ENCODE measurements at places on chromosomes 6 and 20. TPM values are rescaled to one million over a fixed set of nuclear protein-coding genes. Genes with fewer than 3 reads are reported as not detected.

Gene KCNK15
- 1.8 TPM for total RNA-seq

Gene VSTM2L
- 2.8 TPM for total RNA-seq

Gene ADGRF5
- total RNA-seq = 2.2 TPM

Gene CST3
- total RNA-seq = 354 TPM

Gene WRNIP1
- 24.9 TPM for total RNA-seq

Gene DXO
- total RNA-seq = 8.5 TPM

Gene KCNS1
- total RNA-seq = 0.55 TPM

Gene MAP3K5
- 21.2 TPM for total RNA-seq

Gene PXMP4
- total RNA-seq = 5.2 TPM

Gene MATN4
- total RNA-seq = 3.5 TPM

Gene KHDRBS2
- 0.09 TPM for total RNA-seq

Gene SMLR1
- total RNA-seq = 0.12 TPM

Gene DNAH8
- not detected for total RNA-seq

Gene LGSN
- total RNA-seq = 0.52 TPM

Gene KCNK16
- total RNA-seq = 12.7 TPM

Gene CRISP2
- total RNA-seq = not detected

Gene LINC00237
- not detected for total RNA-seq

Gene HECA
- 7.1 TPM for total RNA-seq

Gene DSP
- 117 TPM for total RNA-seq

Gene TAGAP
- 0.24 TPM for total RNA-seq

Gene PRPF6
- total RNA-seq = 37.2 TPM

Gene SUMO4
- 0.94 TPM for total RNA-seq

Gene TFEB
- total RNA-seq = 8.3 TPM

Gene RAET1G
- not detected for total RNA-seq

Gene IL17A
- total RNA-seq = not detected

Gene TMC2
- 0.17 TPM for total RNA-seq

Gene CCN5
- 1.1 TPM for total RNA-seq

Gene BHLHE23
- total RNA-seq = not detected

Gene CCM2L
- 0.31 TPM for total RNA-seq

Gene FAXC
- total RNA-seq = 3.2 TPM

Gene CALHM6
- not detected for total RNA-seq

Gene SLC32A1
- not detected for total RNA-seq

Gene CAGE1
- not detected for total RNA-seq

Gene MMP24
- 2.8 TPM for total RNA-seq

Gene PRL
- total RNA-seq = not detected

Gene SEMG1
- total RNA-seq = not detected

Measured in pancreas (tissue), 10 donors.